ENCODE measurements at places on chromosomes 4 and X. TPM values are rescaled to one million over a fixed set of nuclear protein-coding genes. Genes with fewer than 3 reads are reported as not detected.

CT45A1 gene
- polyA plus RNA-seq = not detected

DNA sequence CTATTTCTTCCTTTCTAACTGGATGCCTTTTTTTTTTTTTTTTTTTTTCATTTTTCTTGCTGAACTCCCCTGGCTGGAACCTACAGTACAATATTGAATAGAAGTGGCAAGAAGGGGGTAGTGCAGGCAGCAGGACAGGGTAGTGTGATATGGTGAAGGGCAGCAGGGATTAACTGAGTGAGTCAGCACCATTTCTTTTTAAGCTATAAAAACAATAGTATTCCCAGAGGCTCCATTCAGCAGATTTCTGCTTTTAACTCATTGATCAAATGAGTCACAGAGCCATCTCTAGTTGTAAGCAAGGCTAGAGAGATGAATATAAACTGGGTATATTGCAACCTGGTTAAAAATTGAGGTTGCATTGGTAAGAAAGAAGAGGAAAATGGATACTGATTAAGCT is 53.6 kb upstream of the SETD7 start:
- no peaks in the 10 kb centered on the region for H3K36me3 ChIP-seq
- no peaks in the 10 kb centered on the region for H3K27me3 ChIP-seq
- H3K4me3 ChIP-seq = no peak overlapping the region

GRCh38 chrX:45668686-45669443 is 468.2 kb upstream of the DIPK2B start:
- H3K36me3 ChIP-seq = no peaks in the 10 kb centered on the region
- no peaks in the 10 kb centered on the region for H3K27me3 ChIP-seq
- no peaks in the 10 kb centered on the region for H3K4me1 ChIP-seq
- no peak for DNase-seq
- no peak overlapping the region for H3K27ac ChIP-seq
- H3K4me3 ChIP-seq = no peak overlapping the region

GRCh38 chrX:112641449-112641848 is 38.3 kb downstream of the LHFPL1 start:
- H3K36me3 ChIP-seq = no peaks in the 10 kb centered on the region
- H3K4me1 ChIP-seq = no peaks in the 10 kb centered on the region
- H3K27me3 ChIP-seq = no peaks in the 10 kb centered on the region
- H3K27ac ChIP-seq = no peak overlapping the region

DNA sequence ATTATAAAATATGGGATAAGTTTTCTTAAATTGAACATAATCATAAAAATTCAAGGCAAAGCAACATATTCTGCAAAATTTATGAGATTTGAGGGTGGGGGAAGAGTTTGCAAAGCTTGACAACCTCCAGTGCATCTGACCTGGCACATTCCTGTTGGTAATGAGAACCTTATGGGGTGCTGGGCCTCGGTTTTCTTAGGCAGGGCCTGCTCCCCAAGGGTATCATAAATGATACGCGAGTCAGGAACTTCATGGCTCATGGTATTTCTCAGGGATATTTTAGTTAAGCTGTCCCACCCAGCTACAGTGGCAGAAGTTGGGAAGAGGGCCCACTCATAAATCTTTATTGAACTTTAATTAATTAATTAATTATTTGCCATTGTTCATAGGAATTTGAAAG is 13.2 kb downstream of the AFF2 start:
- H3K4me1 ChIP-seq = no peaks in the 10 kb centered on the region
- H3K27me3 ChIP-seq = no peaks in the 10 kb centered on the region
- no peak for DNase-seq
- H3K4me3 ChIP-seq = no peak overlapping the region
- H3K27ac ChIP-seq = no peak overlapping the region
- H3K36me3 ChIP-seq = no peaks in the 10 kb centered on the region
